ENCODE measurements at places on chromosomes 13 and 19.

DNA sequence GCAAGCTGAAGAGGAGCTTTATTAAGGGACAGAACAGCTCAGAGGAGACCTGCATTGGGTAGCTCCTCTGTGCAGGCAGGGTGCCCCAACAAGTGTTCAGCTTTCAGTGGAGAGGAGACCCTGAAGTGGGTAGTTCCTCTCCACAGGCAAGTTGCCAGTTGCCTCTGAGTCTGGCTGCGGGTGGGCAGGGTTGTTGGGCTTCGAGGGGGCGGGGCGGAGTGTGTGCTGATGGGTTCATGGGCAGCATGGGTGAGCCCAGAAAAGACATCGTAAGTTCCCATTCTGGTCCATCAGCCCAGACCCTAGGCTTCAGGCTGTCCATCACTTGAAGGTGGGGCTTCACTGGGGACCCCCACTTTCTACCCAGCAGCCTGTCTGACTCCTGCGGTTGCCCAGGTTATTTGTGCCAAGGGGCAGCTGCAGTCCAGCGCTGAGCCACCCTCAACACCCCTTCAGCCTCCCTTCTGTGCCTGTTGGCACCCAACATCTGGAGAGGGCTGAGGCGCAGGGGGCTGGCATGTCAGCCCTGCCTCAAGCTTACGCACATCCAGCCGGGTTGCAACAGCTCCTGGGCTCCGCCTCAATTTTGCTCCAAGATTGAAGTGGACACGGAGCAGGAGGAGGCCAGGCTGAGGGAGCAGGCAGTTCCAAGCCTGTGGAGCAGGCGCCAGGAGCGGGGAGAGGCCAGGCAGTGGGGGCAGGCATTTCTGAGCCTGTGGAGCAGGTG, 350.5 kb upstream of the PCDH20 start:
- DNase-seq = no peak

DNA sequence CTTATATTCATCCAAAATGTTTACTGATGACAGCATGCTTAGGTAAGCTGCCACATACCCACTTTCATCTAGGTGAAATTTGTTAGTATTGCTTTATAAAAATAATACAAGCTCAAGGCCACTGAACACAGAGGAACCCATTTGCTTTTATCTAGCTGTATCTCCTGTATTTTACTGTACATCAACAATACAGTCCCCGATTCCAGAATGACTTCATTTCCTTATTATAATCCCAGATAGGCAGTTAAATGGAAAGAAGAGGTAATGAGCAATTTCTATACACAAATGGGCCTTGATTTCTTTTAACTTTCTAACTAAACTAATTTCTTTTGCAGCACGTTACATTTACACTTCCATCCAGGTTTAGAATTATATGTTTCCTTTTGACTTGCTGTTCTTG, 86.2 kb downstream of the SHISA2 start:
- DNase-seq = no peak

- peak; percentile 31 for DNase-seq
These were observed at the start of gene R3HDM4 for GRCh38 chr19:913080-913748. R3HDM4 (minus strand) TSS chr19:913219; CDS start chr19:913157, 62 bp downstream.

DNA sequence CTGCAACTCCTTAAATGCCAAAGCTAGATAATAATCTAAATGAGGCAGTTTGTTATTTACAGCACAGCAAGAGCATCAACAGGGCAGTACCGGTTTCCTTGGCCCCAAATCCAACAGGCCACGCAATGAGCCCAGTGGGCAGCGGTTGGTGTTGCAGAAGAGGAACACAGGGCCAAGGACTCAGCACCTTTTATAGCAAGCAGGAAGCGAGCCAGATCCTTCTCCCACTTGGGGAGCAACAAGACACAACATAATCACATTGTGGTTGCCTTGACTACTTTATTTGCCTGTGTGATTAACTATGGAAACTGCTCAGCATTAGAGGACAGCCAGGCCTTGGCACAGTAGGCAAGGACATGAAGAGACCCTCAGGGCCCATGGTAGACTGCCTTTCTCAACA, 67.1 kb upstream of the HTR2A start:
- peak; percentile 33 for DNase-seq

GRCh38 chr13:76887076-76887563, 915 bp upstream of the KCTD12 start:
- no peak for DNase-seq

- no peak for DNase-seq
These were observed 705.5 kb upstream of the PCDH9 start for GRCh38 chr13:67935626-67936025.

- DNase-seq = no peak
These were observed 3.1 kb downstream of the NR2F6 start for GRCh38 chr19:17242431-17243208.

DNA sequence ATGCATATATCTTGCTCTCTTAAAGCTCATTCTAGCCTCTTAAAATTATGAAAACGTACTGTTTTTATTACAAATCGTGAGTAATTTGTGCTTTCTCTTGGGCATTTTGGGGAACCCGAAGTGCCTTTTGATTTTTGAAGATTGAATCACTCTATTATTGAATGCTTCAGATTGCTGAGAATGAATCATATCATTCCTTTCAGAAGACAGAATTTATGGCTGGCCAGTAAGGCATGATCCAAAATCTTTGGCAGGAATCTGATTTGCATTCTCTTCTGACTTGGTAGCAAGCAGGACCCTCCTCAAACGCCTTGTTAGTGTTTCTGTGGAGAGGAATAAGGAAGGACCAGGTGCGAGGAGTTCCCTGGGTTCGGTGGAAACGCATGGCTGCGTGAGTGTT, 49.5 kb downstream of the STARD13 start:
- DNase-seq = no peak

DNA sequence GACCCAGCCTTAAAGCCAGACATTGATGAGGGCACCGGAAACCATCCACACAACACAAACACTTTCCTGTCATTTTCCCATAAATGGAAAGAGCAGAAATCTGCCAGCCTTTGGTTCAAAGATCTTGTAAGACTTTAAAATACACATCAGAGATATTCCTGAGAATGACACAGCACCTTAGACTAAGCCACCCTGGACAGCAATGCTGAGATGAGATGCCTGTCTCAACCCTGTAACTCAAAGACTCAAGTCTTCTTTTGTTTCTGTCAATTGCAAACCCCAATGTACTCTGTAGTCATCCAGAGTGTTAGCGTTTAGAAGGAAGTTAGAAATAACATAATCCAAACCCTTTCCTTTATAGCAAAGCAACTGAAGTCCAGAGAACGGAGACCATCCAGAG, 119.2 kb downstream of the CCNA1 start:
- no peak for DNase-seq

DNA sequence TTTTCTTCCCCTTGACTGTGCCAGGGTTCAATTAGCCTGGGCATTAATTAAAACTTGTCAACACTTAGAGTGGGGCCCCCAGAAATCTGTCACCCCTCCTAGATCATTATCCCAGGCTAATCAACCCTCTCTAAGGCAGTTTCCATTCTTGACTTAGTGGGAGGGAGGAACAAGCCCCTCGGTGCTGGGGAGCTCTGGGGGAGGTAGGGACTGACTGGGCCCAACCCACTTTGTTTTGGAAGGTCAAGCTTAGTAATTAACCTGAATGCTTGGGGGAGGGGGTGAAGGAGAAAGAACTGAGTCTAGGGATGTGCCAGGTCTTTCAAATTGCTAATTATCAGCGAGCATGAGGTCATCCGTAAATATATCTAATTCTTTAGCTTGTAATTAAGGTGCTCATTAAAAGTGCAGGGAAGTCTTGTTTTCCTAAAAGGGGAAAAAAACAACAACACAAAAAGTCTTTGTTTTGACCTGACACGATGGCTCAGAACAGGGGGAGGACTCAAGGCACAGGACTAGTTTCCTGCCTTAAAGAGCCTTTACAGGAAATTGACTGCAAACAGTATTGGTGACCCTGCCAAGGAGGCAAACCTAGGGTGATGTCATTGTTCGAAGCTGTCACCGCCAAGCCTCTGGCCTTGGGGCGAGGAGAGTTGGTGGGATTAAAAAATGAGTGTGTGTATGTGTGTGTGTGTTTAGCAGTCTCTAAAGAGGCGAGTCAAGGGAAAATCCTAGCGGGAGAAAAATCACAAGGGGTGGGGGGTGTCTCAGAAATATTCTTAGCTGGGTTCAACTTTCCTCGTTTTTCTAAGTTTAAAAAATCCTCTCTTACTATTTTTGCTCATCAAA, 19.4 kb downstream of the ACTN4 start:
- peak; percentile 80 for DNase-seq

GRCh38 chr13:109700176-109700575, 86.2 kb downstream of the IRS2 start:
- peak; percentile 95 for DNase-seq

- no peak for DNase-seq
These were observed 150.4 kb downstream of the PDS5B start for GRCh38 chr13:32736648-32737047.

- no peak for DNase-seq
These were observed 599 bp downstream of the SNRNP70 start for GRCh38 chr19:49085868-49086232.

DNA sequence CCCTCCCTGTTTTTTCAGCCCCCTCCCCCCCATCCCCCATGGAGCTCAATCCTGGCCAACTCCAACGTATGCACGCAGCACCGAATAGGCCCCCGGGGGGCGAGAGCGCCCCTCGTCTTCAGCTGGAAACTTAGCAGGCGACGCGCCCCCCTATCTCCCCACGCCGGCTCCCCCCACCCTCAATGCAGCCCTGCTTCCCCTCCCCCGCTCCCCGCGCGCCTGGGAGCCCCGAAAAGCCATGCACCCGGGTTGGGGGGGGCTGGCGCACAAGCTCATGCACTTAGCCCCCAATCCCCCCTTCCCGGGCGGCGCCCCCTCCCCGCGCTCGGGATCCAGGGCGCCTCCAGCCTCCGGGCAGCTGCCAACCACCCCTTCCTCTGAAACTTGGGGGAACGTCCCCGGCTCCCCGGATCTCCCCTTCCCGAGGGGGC, 508 bp downstream of the ZBTB7A start:
- no peak for DNase-seq

GRCh38 chr19:13795595-13796300, 505 bp downstream of the ZSWIM4 start:
- no peak for DNase-seq

DNA sequence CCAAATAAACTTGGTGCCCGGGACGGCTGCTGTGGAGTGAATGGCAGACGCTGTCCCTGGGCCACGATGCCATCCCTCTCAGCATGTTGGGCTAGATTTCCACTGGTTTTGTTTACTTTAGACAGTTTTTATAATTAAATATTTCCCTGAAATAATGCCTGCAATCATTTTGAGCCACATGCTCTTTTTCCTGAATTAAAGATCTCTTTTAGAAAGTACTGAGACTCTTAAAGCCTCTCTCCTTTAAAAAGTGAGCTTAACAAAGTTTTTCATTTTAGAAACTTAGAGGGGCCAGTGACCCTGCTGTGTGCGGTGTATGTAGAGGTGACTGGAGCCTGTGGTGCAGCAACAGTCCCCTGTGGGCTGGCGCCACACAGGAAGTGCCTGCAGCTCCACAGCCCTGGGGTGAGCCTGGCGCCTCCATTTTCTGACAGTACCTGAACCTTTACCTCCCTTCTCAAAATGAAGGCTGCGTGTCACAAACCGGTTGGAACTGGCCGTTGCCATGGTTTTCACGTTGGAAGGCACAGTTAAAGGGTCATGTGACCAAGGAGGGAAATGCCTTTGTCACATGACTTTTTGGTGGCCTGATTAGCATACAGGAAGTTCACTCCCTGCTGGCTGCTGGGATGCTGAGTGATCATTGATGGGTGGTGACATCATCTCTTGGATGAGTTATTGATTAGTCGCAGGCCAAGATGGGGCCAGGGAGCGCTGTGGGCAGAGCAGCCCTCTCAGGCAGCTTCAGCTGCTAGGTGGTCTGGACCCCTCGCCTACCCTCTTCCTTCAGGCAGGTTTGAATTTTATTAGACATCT, 26.3 kb downstream of the TSSK6 start:
- DNase-seq = peak; percentile 99

DNA sequence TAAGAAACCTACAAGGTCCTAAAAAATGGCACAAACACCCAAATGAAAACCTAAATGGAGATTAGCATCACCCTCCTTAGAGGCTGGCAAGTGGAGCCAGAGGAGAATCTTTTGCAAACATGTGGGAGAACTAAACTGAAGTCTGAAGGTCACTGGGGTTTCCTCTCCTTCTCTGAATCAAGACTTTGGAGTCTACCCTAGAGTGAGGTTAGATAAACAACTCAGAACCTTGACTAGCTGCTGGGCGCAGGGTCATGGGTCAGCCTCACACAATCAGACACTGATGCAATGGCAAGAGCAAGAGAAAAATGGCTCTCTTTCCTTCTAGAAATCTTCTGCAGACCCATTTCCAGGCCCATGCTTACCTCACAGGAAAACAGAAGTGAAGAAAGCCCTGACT, 165.8 kb downstream of the KCTD12 start:
- no peak for DNase-seq

GRCh38 chr19:795073-795611, 2.1 kb upstream of the PTBP1 start:
- DNase-seq = no peak

DNA sequence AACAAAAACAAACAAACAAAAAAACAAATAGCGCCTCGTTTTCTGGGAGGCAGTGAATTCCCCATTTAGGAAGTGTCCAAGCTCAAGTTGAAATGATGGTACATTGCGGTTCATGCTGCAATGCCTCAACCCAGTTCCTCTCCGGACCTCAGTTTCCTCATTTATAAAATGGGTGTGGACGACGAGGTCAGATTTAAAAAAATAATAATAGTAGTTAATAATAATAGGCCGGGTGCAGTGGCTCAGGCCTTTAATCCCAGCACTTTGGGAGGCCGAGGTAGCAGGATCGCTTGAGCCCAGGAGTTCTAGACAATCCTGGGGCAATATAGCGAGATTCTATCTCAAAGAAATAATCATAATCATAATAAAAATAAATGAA, 15.5 kb upstream of the ERCC1 start:
- DNase-seq = peak; percentile 40

DNA sequence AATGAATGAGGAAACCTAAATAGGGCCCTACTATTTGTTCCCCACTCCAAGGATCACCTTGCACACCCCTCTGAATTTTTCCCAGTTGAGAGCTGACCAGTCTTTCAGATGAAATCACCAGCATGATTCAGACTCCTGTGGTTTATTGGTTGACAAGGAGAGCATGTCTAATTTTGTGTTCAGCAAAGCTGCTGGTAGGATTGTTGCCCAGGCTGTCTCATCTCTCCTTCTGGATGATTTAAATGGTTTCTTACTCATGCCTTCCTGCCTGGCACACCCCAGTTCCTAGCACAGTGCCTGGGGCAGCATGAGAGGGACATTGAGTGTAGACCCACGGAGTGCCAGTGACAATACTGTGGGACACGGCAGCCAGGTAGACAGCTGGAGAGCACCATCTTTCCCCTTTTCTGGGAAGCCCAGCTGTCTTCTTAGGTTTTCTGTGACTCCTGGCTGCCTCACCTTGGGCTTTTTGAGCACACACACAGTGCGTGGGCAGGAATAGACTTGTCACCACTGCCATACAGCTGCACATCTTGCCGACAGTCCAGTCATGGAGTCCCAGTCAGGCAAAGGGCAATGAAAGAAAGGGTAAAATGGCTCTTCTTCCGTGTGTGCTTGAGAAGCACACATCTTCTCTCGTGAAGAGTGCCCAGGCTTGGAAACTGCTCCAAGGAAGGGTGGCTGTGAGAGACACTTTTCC, 12.3 kb downstream of the FGF9 start:
- no peak for DNase-seq

Data from MV-4-11 (cell line).